ENCODE measurements at places on chromosomes 7 and 10.

GRCh38 chr7:27802999-27803398 lies 63.0 kb downstream of the TAX1BP1 start:
- no peak for DNase-seq

DNA sequence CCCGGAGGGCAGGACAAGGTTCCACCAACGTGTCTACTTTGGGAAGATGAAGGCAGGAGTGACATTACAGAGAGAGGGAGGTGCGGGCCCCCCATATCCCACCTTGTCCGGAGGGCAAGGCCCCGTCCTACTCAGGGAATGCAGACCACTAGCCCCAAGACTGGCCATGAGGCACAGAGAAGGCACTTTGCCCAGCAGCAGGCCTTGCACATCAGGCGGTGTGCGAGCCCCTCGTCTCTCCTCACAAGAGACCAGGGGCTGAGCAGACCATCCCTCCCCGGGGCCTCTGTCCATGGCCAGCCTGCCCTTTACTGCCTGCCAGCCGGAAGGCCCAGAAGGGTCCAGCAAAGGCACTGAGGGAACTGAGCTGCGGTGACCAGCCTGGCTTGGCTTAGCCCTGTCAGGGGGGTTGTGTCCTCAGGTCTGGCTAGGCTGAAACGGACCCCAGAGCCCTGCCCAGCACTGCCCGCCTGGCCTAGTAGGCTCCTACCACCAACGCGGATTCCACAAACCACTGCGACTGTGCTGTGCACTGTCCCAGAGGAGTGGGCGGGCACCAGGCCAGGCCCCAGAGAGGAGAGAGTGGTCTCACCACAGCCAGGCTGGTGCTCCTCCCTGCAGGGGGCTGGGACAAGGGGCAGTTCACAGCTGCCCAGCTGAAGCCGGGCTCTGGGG lies 16.7 kb downstream of the CAMK2B start:
- DNase-seq = no peak

DNA sequence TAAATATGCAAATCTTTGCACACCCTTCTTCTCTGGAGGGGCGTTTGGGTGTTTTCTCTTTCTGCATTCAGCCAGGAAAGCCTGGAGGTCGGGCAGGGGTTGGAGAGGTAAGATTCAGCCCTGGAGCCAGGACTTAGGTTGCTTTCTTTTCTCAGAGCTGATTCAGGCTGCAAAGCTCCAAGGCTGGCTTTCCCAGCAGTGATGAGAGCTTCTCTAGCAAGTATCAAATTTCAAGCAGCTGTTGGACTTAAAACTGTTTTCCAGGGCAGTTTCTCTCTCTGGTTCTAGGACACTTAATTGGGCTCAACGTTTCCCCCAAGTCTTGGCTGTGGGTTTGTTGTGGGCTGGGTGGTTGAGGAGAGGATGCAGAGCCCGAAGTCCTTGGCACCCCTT lies 608 bp downstream of the AKR1B10 start:
- no peak for DNase-seq

GRCh38 chr7:426510-426909 lies 93.1 kb downstream of the PDGFA start:
- no peak for DNase-seq

DNA sequence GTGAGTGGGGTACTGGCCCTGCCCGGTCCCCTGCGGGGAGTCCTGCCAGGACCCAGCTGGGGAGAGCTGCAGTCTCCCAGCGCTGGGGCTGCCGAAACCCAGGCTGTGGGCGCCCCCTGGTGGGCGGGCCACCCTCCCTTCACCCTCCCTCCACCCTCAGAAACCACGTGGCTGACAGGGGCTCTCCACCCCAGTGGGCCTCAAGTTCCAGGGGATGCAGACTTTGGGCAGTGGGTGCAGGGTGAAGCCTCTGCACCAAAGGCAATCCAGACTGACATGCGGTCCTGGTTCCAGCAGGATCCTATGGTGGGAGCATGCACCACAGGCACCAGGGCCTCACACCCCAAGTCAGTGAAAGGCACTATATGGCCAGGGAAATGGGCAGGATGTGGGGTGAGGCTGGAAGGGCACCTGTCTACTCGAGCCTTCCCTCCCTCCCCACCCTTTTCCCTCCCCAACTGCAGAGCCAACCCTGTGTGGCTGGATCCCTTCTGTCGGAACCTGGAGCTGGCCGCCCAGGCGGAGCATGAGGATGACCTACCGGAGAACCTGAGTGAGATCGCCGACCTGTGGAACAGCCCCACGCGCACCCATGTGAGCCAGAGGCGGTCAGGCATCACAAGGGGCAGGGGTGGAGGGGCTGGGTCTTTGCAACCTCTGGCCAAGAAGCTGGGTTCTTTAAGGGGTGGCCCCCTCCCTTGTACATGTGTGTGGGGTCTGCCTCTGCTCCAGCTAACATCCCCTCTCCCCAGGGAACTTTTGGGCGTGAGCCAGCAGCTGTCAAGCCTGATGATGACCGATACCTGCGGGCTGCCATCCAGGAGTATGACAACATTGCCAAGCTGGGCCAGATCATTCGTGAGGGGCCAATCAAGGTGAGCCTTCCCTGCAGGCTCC lies 38.8 kb downstream of the PSAP start:
- peak; percentile 94 for DNase-seq

DNA sequence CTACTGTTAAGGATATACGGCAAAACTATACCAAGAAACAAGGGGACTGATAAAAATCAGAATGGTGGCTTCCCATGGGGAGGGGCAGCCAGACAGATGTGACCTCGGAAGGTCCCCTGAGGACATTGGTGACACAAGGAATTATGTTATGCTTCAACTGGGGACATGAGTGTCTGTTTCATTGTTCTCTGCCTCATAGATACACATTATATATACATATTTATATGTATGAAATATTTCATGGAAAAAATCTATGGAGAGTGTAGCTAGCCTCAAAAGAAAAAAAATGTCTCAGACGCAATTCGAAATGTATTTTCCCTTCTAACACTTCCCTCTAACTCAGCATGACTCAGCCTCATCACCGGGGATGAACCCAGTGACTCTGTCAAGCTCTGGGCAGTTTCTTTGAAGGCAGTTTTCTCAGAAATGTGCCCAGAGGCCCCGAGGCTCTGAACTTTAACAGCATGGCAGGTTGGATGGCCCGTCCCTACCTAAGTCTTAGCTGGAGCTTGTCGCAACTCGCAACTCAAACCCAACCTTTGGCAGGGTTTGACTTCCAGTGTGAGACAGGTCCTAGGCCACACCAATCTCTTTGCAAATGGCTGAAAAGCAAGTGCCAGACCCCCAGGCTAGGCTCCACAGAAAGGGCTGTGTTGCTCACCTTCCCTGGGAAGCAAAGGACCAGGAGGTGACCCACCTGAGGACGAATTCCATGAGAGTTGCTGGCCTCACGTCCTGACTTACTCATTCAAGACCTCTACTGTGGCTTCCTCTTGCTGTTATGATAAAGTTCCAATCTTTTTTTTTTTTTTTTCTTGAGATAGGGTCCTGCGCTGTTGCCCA lies 86.9 kb downstream of the CARD11 start:
- no peak for DNase-seq

DNA sequence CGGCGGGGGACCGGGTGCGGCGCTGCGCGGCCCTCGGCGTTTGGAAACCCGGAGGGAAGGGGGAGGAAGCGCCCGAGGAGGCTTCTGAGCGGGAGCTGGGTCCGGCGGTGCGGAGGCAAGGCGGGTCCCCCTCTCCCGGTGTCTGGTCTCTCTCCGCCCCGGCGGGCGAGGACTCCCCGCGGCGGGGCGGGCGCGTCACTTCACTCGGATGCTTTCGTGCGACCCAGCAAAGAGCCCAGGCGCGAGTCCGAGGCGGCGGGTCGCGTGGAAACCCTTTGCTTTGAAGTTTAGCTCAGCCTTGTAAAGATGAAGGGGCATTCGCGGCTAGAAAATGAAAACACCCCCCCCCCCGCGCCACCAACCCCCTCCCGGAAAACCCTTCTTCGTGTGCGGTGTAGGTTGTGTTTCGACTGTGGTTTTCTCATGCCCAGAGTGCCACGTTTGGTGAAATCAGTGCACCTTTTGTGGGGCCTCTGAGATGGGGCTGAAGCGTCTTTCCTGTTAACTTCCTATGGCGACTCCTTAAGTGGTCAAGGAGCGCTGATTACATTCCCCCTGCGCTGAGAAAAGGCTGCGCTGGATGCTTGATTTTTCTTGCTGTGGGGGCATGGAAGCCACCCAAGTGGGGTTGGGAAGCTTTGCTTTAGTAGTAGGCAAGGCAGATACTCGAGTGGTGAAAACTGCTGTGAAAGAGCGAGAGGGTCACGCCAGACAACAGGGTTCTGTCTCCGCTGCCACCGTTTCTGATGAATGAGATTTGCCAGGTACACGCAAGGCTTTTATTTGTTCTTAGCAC lies 876 bp downstream of the GNAI1 start:
- no peak for DNase-seq

GRCh38 chr10:88990384-88991160 lies at the start of gene FAS:
FAS (plus strand) TSS chr10:88990798; CDS start chr10:88990877, 79 bp downstream.
- no peak for DNase-seq

GRCh38 chr10:47186941-47187340 lies 113.1 kb upstream of the GDF10 start:
- no peak for DNase-seq

DNA sequence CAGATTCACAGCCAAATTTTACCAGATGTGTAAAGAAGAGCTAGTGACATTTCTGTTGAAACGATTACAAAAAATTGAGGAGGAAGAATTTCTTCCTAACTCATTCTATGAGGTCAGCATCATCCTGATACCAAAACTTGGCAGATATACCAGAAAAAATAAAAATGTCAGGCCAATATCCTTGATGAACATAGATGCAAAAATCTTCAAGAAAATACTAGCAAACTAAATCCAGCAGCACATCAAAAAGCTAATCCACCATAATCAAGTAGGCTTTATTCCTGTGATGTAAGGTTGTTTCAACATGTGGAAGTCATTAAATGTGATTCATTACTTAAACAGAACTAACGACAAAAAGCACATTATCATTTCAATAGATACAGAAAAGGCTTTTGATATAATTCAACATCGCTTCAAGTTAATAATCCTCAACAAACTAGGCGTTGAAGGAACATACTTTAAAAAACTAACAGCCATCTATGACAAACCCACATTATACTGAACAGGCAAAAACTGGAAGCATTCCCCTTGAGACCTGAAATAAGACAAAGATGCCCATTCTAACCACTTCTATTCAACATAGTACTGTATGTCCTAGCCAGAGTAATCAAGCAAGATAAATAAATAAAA lies 807.7 kb upstream of the ZWINT start:
- DNase-seq = no peak

DNA sequence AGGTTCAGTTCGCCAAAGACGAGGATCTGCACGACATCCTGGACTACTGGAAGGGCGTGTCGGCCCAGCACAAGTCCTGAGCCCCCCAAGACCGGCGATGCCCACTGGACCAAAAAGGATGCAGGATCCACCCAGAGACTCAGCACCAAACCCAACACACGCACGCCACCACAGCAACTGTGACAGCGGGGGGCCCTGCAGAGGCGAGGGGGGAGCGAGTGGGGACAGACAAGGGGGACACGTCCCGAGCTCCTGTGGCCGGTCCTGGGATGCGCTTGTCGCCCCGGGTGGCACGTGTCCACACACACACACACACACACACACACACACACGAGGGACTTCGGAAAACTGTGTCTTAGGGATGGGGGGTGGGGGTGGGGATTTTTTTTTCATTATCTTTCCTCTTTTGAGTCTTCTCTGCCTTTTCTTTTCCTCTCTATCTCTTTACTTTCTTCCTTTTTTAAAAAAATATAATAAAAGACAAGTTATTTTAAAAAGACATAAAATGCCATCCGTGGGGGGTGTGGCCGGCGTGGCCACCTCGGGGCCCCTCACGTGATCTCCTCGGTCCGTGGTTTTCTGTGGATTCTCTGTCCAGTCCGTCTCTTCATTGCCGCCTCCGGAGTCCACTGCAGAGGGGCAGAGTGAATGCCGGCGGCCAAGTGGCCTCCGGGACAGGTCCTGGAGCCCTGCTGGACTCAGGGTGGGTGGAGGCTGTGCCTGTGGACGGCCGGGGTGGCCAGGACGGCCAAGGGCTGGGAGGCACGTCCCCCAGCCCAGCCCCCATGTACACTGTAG lies 77.1 kb downstream of the ELFN1 start:
- no peak for DNase-seq

DNA sequence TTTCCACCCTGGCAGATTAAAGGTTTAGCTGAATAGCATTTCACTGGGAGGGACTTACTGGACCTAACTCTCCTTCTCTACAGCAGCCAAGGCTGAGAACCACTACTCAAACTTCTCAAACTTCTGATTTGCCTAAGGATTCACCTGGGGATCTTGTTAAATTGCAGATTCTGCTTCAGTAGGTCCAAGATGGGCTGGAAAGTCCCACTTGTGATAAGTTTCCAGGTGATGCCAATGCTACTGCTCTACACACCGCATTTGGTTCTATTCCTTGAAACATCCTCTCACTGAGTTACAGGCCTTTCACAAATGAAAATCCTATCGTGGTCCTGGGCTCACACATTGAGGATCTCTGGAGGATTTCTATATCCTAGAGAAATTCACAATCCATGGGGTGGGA lies 147.9 kb downstream of the CHCHD3 start:
- DNase-seq = no peak

GRCh38 chr10:11699550-11700097 lies 42.6 kb upstream of the ECHDC3 start:
- no peak for DNase-seq

DNA sequence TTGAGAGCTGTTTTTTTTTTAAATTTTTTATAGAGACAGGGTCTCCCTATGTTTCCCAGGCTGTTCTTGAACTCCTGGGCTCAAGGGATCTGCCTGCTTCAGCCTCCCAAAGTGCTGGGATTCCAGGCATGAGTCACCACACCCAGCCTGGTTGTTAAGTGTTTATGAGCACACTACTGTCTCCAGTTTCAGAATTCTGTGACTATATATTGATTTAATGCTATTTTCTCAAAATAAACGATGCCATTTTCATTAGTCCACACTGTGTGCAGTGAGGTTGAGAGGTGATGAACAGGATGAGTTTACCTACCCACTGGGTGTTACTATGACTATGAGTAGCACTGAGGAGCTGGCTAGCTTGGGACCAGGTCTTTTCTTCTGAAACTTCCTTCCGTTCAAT lies 110.9 kb upstream of the FAM180A start:
- no peak for DNase-seq

DNA sequence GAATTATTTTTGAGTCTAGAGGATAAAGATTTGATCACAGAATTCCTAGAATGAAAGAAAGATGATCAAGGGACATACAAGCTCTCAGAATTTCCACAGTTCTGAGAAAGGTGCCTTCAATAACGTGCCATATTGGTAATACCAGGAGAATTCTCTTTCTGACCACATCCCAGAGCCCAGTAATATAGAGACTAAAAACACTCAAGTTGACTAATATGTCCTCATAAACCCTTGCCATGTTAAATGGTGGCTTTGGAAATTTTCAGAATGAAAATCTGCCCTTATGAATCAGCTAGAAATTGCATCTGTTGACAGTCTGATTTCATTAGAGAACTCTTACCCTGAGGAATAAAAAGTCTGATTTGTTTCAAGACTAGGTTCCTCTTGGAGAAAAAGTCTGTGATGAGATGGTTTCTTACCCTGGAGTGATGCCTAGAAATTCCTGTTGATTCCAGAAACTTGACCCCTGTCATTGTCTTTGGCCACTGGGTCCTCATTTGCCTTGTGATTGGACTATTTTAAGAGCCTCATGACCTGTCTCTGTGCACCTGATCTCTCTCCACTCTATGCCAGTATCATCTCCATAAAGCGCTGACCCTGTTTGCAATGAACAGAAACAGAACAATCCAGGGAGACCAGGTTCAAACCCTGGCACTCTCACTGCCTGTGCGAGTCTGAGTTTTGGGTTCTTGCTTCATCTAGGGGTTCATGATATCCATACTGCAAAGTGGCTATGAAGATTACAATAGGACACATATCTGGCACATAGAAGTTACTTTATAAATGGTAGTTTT lies 3.3 kb downstream of the IL2RA start:
- no peak for DNase-seq

GRCh38 chr10:123782549-123782948 lies 109.1 kb downstream of the CPXM2 start:
- no peak for DNase-seq

- no peak for DNase-seq
Measured at GRCh38 chr10:47111329-47111862, 188.6 kb upstream of the GDF10 start.
